ENCODE measurements at places on chromosomes 12 and 14.

DNA sequence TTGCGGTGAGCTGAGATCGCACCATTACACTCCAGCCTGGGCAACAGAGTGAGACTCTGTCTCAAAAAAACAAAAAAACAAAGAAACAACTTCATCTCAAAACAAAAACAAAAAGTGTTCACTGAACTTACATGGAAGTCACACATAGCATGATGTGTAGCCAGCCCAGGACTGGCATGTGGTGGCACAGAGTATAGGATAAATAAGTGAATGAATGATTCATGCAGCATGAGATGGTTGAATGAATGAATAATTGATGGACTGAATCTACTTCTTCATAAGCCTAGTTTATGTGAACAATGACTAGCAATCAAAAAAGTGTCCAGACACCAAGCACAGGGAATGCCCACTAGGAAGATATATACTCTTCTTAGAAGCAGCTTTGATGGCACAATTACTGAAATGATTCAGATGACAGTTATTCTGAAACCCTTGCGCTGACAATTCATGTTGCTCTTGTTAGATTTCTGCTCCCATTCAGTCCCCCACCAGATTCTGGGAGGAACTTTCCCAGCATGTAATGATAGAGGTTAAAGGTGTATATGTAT is 31.6 kb upstream of the SERPINA6 start:
- DNase-seq = no peak

- no peak for DNase-seq
These were observed 87.4 kb downstream of the CPSF2 start for GRCh38 chr14:92209141-92209540.

GRCh38 chr12:96710127-96710745 is 196.8 kb upstream of the NEDD1 start:
- no peak for DNase-seq

GRCh38 chr14:79820866-79821535 is 390.3 kb downstream of the DIO2 start:
- no peak for DNase-seq

DNA sequence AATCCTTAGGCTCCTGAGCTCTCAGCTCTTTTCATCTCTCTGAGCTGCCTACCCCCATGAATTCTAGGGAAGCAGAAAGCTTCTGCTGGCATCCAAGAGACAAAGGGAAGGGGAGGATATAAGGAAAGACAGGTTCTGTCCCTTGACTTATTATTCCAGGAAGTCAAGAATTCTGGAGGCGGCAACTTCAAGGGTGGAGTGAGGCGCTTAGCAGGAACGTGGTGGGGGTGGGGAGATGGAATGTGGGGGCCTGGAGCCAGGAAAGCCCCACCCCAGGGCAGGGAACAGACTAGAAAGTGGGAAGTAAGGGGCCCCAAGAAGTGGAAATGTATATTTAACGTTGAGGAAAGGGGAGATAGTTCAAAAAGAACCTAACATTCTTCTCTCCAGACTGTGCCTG is 1.4 kb downstream of the CALCOCO1 start:
- no peak for DNase-seq

DNA sequence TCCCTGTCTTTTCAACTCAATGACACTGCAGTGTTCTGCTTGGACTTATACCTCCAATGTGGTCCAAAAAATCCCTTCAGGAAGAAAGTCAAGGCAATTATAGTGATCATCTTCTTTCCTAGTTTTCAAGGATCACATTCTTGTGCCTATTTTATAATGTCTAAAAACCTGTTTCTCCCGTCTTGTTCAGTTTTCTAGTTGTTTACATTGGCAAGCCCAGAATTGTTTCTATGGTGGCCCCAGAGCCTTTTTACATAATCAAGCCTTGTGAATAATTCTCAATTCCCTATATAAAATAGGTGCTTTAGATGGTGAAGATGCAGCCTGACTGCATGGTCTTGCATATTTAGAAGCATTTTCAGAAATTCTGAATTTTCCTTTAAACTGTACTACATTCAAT is 14.5 kb upstream of the LDHB start:
- DNase-seq = no peak

DNA sequence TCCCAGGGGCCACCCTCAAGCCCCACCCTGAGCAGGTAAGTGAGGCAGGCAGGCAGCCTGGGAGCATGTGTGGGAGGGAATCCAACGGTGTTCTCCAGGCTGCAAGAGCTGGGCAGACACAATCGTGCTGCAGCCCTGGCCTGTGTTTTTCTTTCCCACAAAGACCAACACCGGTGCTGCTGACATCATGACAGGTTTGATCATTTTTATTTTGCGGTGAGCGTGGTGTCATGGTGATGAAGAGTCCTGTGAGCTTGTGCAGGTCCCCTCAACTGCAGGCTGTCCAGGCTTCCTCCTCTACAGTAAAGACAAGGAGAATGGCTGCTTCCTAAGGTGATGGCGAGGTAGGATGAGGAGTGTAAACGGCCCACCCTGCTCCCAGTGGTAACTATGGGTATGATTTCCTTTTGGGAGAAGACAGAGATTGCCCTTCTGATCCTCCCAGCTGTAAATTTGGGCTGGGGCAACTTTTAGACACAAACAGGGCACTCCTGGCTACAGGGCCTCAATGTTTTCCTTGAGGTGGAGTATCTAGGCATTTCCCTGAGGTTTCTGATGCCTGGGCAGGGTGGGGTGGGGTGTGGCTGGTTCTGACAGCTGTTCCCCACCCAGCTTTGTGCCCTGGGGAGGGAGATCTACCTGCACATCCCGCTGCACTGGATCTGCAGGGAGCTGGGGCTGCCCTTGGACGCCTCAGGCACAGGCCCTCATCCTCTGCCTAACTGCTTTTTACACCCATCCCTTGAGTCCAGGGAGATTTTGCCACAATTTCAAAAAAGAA is 109.1 kb downstream of the VCPKMT start:
- no peak for DNase-seq

DNA sequence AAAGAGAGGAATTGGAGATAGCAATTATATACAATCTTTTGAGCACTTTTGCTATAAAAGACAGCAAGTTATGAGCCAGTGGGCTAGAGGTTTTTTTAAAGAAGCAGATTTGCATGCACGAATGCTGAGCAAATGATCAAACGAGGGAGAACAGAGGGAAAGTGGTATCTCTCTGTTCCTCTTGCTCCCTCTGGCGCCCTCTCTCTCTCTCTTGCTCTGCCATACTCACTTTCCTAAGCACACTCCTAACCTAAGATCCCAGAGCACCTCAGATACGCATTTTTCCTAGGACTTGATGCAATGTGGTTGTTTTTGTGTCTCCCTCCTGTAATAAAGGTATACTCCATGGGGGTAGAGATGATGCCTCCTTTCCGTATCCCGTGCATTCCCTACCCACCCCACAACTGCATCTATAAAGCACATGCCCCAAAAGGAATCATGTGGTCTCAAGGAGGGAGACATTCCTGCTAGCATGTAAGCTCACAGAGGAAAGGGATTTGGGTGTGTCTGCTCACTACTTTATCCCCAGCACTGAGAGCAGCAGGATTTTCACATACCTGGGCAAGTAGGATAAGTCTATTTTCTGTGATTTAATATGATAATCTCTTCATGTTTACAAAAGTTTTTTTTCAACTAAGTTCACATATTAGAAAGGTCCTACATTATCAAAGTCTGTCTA is 270.2 kb downstream of the SSPN start:
- DNase-seq = no peak

GRCh38 chr12:108803428-108804105 is 53.8 kb downstream of the SSH1 start:
- DNase-seq = peak; percentile 81

- no peak for DNase-seq
These were observed 44.0 kb upstream of the FRMD6 start for GRCh38 chr14:51607711-51608110.

GRCh38 chr12:19739195-19739776 is 300.0 kb downstream of the AEBP2 start:
- DNase-seq = peak; percentile 7

DNA sequence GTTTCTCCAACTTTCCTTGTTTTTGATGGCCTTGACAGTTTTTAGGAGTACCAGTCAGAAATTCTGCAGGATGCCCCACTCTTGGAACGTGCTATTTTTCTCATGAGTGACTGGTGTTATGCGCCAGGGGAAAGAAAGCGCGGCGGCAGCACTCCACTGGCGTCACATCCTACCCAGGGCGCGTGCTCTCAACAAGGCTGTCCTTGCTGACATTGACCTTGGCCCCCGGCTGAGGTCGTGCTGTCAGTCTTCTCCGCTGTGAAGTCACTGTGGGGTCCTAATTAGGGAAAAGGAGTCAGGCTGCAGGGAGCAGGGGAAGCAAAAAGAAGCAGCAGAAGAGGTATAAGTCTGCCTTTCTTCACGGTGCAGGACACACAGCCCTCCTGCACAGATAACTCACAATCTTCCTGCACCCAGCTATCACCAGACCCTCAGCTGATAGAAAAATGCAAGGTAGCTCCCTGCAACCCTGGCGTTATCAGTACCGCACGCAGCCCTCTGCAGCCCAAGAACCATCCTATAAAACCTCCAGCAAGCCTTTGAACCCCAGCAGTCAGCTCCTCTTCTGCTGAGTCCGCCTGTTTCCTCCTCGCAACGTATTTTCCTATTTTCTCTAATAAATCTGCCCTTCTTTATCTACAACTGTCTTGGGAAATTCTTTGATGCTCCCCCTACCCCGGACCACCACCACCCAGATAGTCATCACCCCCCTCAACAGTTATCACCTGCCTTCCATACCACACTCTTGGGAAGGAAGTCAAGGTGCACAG is 48.0 kb upstream of the C14orf180 start:
- no peak for DNase-seq

- DNase-seq = no peak
These were observed 87.2 kb upstream of the PTPRB start for GRCh38 chr12:70724444-70724843.

GRCh38 chr14:83006121-83006670 is 1472.5 kb upstream of the SEL1L start:
- DNase-seq = no peak

GRCh38 chr12:85558684-85559083 is 277.5 kb downstream of the RASSF9 start:
- no peak for DNase-seq

GRCh38 chr14:55697414-55697861 is 117.4 kb downstream of the KTN1 start:
- DNase-seq = no peak

GRCh38 chr12:54439096-54439495 is 20.0 kb upstream of the ITGA5 start:
- no peak for DNase-seq

- DNase-seq = no peak
These were observed 9.0 kb upstream of the HOXC6 start for GRCh38 chr12:54019091-54019811.

DNA sequence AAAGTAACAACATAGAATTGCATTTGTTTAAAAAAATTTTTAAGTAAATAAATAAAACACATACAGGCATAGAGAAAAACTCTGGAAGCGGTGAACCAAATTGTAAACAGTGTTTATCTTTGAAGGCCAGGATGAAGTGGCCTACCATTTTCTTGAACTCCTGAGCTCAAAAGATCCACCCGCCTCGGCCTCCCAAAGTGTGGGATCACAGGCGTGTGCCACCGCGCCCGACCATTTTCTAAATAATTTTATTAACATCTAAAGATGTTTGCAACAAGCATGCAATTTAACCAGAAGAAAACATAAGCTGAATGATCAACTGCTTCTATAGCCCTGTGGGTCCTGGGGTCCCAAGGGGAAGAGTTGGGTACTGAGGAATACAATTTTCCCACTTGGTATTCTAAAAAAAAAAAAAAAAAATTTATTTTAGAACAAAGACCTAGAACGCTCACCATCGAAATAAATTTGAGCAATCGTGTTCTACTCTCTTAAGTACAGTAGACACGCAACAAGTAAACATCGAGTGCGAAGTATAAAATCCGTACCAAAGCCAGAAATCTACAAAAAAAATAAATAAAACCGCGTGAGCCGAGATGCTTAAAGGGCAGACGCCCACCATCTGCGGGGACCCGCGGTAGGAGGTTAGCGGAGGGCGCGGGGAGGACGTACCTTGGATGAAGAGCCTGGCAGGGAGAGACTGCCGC is 484 bp downstream of the MIS18BP1 start:
- DNase-seq = no peak

DNA sequence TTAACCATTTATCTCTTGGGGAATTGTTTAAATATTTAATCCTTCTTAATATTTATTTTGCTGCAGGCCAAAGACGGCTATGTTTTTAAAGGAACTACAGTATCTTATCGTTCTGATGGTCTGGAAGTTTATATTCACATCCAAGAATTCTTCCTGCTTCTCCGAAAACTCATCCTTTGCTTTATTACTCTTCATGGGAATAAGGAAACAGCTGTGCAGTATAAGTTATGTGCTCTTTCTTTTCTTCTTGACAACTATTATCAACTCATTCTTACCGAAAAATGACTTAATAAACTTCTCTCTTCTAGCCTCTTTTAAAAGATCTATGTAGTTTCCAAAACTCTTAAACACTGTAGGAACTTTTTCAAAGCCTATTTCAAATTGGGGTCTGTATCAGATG is 335.6 kb upstream of the NOVA1 start:
- DNase-seq = no peak

DNA sequence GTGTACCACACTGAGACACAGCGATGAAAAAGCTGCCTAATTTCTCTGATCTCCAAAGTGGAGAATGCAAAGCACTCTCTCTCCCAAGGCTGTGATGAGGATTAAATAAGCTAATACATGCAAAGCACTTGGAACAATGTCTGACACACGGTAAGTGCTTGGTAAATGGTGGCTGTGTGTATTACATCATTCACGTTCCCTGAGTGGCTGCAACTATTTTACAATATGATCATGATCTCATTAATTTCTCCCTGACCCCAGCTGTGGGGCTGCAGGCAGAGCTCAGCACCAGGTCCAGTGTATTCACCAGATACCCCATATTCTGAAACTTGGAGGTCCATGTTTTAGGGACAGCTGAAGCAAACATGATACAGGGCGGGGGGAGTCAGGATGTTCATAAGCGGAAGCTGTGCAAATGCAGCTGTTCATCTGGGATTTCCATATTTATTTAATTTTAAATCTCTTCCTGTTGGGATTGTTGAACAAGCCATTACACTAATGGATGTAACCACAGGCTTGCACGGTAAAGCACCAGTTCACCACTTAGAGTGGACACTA is 106.4 kb downstream of the CCDC60 start:
- no peak for DNase-seq

DNA sequence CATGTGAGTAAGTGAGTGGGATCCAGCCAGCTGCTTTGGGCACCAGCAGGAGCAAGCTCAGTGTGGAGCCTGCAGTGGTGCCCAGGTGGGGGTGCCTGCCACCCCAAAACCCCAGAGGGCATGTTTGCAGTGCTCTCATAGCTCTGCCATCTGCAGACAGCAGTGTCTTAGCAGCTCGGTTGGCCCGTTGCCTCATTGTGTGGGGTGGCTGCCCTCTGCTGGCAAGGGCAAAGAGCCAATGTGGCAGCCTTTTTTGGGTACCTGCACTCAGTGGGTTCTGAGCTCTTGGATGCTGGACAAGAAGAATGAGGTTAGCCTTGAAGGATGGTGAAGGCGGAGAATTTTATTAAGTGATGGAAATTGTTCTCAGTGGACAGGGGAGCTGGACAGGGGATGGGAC is 52.3 kb downstream of the NEUROD4 start:
- no peak for DNase-seq

All from GM19239 (cell line).